Ascending aorta (tissue), 2 donors: ENCODE measurements at places on chromosomes 13 and 19.

GRCh38 chr13:82963226-82964099 lies 918.8 kb downstream of the SLITRK1 start:
- no peaks in the 10 kb centered on the region for H3K27me3 ChIP-seq
- H3K4me1 ChIP-seq: no peaks in the 10 kb centered on the region
- H3K4me3 ChIP-seq: no peak overlapping the region
- H3K36me3 ChIP-seq: no peaks in the 10 kb centered on the region
- no peak for DNase-seq

DNA sequence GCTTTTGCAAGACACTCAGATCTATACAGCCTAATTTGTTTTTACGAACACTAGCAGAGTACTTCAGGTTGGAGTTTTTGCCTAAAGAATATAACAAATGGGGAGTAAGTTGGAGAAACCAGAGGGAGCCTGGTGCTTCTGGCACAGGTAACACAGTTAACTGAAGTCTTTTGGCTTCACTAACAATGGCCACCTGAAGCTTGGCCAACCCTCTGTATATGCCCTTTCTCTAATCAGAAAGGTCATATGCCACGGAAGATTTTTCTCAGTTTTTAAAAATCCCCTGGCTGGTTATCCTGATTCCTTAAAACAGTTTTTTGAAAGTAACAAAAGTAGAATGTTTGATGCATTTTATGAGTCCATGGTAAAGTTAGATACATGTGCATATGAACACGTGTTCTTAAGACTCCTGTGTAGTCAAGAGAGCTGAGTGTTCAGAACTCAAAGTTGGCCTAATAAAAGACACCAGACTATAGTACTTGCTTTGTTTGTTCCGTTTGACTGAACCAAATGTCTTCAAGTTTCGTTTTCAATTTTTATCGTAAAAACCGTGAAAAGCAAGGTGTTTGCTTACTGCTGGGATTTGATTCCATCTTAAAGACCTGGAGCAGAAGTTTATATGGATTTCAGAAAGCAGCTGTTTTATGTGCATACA lies 137.5 kb downstream of the KCNRG start:
- H3K4me3 ChIP-seq: peak overlapping the region; percentile 18
- DNase-seq: no peak
- H3K27ac ChIP-seq: no peak overlapping the region
- no peaks in the 10 kb centered on the region for H3K4me1 ChIP-seq
- H3K36me3 ChIP-seq: no peaks in the 10 kb centered on the region
- H3K27me3 ChIP-seq: no peaks in the 10 kb centered on the region

GRCh38 chr13:67950603-67951002 lies 720.5 kb upstream of the PCDH9 start:
- H3K36me3 ChIP-seq: no peaks in the 10 kb centered on the region
- no peaks in the 10 kb centered on the region for H3K27me3 ChIP-seq
- H3K27ac ChIP-seq: no peak overlapping the region
- no peak overlapping the region for H3K4me3 ChIP-seq
- no peaks in the 10 kb centered on the region for H3K4me1 ChIP-seq
- DNase-seq: no peak

DNA sequence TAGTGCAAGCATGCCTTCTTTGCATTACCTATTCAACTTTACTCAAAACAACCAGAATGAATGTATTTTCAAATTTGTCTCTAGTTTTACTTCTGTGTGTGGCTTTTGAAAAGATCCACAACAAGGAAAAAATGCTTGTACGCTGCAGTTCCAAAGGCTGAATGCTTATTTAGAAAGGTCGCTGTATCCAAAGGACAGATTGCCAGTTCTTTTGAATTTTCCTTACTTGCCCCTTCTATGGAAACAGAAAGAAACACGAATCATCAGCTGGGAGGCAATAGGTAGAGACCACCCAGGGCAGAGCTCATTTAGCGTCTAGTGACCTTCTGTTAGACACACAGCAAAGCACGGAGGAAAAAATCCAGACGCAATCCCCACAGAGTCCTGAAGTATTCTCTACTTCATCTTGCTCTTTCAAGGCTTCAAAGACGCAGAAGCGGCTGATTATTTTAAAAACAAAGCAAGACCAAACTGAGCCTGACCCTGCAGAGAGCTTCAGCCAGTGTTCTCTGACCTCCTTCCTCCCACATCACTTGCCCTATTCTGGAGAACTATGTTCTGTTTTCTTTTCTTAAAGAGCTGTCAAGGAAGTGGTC lies 674.6 kb upstream of the SGCG start:
- no peak overlapping the region for H3K27ac ChIP-seq
- DNase-seq: no peak
- H3K4me3 ChIP-seq: peak overlapping the region; percentile 14
- H3K4me1 ChIP-seq: no peaks in the 10 kb centered on the region
